Suppressor macrophage treated with lipopolysaccharide for 1 hour (primary cell): ENCODE measurements at places on chromosomes 16 and 17.
A peak's percentile ranks its signal among the peaks of the same experiment; 100 is the strongest.

DNA sequence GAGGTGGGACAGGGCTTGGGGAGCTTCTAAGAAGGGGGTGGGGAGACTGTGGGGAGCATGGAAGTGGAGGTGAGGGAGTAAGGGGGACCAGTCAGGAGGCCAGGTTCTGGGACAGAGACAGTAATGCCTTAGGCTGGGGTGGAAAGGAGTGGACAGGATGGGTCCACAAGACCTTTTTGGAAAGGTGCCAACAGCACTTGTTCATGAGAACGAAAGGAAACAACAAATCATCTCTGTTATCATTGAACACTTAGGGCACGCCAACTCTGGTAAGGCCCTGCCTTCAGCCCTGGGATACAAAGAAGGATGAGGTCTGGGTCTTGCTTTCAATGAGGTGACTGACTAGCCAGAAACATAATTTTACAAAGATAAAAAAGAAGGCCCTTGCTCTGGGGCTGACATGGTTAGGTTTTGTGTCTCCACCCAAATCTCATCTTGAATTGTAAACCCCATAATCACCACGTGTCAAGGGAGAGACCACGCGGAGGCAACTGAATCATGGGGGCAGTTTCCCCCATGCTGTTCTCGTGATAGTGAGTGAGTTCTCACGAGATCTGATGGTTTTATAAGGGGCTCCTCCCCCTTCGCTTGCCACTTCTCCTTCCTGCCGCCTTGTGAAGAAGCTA lies 113.8 kb downstream of the SLC39A11 start:
- peak; percentile 10 for DNase-seq

- peak; percentile 66 for DNase-seq
Measured at GRCh38 chr17:59423137-59423724, 91.8 kb downstream of the YPEL2 start.

GRCh38 chr17:19418251-19418992 lies 7.4 kb downstream of the RNF112 start:
- peak; percentile 77 for DNase-seq

- DNase-seq, result peak; percentile 38
Measured at GRCh38 chr16:49503256-49504022, 129.8 kb downstream of the C16orf78 start.

- no peak for DNase-seq
Measured at GRCh38 chr17:33977729-33978514, 277.2 kb upstream of the CCL2 start.

GRCh38 chr16:86133847-86134375 lies 234.9 kb downstream of the IRF8 start:
- DNase-seq, result no peak

DNA sequence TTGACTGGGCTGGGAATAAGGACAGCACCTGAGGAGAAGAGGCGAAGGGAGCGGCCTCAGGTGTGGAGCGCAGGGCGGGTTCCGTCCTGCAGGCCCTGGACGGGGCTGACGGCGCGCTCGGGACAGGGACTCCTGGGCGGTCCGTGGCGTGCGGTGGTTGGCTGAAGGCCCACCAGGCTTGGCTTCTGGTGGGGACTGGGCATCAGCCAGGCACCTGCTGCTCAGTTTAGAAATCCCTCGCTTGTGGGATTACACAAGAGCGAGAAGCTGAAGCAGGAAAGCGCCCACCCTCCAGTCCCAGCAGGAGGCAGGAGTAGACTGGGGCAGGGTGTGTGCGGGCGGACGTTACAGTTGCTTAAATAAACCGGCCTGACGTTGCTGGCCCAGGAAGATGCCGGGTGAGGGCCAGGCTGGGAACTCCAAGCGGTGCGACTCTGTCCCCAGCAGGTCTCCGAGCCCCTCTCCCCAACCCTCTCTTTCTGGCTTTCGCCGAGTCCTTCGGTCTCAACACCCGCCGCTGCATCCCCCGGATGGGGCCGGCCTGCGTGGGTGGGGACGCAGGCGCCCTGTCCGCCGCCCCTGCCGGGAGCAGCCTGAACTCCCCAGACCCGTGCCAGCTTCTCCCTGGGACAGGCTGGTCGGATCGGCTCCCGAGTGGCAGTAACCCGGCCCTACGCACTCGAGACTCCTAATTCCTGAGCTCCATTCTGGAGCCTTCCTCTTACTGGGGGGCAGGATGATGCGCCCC lies 639 bp downstream of the MIF4GD start:
- peak; percentile 87 for DNase-seq

DNA sequence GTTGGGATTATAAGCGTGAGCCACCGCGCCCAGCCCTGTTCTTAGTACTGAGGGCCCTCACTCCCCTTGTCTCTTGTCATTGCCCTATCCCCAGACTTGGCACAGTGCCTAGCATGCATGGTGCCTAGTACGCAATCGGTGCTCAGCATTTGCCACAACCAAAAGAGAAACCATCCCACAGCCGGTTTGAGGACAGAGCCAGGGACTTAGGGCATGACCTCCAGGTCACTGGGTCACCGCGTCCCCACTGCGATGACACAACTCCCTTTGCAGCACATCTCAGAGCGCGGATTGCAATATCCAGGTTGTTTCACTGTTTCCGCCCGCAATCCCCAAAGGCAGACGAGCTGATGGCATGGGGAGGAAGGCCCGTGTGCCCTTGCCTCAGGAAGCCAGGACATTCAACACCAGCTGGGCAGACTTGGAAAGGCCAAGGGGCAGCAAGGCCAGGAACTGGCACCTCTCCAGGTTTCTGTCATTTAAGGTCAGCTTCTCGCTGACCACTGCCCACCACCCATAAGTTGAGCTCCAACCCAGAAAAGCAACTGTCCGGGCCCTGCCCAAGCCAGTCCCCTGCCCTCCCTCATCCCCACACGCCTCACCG lies 274.5 kb downstream of the MRTFB start:
- DNase-seq, result no peak
